ENCODE measurements at places on chromosomes 6 and 20.
A peak's percentile ranks its signal among the peaks of the same experiment; 100 is the strongest.

GRCh38 chr6:31465185-31465536, 32.8 kb upstream of the MICB start:
- no peak for DNase-seq

DNA sequence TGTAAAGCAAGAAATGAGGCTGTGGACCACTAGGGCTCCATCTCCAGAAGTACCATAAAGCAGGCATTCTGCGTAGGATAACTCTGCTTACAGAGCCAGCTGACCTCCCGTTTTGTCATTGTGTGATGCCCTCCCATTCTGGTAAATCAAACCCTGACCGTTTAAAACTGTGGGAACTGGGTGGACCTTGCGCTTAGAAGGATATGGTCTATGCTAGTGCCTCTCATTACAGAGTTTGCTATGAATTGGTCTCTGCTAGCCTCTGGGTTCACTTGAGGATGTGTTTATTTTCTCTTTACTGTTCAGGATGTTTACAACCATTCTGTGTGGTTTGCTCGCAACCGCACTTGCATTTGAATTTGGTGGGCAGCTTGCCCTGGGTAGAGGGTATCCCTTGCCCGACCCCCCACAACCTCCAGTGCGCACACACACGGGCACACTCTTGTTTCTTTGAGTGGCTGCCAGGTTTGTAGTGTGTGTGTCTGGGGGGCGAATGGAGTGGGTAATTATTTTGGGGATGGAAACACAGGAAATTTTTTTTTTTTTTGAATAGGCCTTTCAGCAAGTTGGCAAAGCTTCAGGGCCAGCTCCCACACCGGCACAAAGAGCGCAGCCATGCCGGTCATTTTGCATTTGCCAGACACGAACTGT, 198.3 kb downstream of the JARID2 start:
- DNase-seq, result no peak

GRCh38 chr6:95545226-95545625, 32.1 kb upstream of the MANEA start:
- no peak for DNase-seq

DNA sequence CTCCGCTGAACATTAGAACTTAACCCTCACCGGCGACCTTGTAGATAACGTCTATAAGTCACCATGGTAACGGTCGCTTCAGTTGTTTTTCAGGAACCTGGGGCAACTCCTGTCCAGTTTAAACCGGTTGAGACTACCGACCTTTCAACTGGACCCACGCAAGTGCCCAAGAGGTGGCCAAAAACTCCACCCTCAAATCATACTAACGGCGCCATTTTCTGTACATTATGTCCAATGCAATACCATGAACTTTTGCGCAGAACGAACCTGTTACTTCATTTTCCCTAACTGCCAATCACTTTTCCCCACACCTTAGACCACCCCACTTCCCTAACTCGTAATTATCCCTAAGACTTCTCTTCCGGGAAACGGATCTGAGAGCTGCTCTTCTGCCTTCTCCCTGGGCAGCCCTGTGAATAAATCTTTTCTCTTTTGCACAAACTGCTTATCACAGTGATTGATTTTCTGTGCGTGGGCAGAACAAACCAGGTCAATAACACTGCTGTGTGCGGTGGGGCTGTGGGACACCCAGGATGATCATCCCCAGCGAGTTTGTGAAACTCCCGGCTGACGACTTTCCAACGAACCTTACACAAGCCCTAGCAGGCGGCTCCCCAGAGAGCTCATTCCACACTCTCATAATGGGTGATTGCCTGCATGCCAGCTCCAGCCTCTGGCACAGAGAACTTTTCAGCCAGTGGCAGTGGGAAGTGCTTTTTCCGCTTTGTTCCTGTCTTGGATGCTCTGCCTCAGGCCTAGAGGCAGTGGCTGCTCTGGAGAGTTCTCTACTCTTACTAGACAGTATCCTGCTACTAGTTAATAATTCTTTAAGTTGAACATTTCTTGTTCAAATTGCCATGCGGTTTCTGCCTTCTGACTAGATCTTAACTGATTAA, 28.6 kb downstream of the GPX5 start:
- DNase-seq, result no peak

DNA sequence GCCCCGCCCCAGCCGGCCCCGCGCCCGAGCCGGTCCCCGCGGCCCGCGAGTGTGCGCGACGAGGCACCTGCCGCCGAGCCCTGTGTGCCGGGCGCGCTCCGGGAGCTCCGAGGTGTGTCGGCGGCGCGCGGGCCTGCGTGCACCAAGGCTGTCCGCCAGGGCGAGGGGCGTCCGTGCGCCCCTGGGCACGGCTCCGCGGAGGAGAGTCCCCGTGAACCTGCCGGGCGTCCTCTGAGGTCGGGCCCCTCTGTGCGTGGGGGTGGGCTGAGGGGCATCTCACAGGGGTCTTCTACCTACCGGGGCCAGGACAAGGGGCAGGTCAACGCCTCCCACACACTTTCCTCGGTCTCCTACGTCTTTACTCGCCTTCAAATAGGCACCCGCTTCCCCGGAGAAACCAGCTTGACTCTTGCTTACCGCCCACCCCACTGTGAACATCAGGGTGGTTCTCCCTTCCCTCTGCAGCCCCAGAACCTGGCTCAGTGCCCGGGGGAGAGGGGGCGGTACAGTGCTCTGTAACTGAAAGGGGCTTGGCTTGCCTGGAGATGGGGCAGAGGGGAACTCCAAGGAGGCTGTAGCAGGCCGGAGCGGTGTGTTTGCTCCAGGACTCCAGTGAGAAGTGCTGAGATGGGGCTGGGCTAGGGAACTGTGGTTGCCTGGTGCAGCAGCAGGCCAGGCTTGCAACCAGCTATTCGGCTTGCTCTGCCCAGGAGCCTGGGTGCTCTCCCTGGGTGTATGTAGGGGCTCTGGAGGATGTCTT, at the start of gene SAMD10:
TSS of gene SAMD10 (minus strand) at position 86 of the 760 bp plus-strand sequence. CDS start 175 bp downstream, outside the sequence.
- DNase-seq, result peak; percentile 71

- DNase-seq, result no peak
These were observed 272.2 kb upstream of the MAP3K7 start for GRCh38 chr6:90859056-90859455.

DNA sequence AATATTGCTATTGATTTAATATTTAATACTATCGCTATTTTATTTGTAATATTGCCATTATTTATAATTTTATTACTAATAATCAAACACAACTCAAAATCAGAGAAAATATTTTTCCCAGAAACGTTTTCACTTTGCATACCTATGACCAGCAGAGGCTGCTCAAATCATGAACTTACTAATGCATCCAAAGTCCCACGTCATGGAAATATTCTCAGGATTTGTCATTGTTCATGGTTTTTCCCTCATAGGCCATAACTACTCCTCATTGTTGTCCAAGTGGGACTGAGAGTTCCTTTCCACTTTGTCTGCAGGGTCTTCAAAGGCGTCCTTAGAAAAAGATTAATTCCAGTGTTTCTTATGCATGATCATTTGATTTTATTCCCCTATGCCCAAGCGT, 344.8 kb downstream of the THBS2 start:
- DNase-seq, result no peak

DNA sequence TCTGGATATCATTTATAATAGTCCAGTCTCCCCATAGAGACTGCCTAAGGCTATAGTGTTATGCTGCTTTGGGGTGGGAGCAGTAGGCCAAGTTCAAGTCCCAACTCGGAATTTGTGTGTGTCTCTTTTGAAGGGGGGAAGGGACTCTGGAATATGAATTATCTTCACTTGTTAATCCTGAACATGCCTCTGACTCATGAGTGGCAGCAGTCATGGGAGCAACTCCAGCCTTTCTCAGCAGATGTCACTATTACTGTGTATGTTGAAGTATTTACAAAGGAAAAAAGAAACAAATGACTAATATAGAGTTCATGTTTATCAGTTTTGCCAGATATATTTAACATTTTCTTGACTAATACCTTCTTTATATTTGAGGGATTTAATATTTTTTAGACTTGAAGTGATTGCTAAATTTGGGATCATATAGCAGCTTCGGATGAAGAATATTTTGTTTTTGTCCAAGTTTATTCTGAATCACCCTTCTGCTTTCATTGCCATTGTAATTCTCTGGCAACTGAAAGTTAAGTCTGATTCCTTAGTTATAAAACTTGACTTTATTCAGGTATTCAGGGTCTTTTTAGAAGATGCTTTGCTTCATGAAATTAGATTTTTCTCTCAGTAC, 23.4 kb downstream of the FAM217A start:
- DNase-seq, result no peak

DNA sequence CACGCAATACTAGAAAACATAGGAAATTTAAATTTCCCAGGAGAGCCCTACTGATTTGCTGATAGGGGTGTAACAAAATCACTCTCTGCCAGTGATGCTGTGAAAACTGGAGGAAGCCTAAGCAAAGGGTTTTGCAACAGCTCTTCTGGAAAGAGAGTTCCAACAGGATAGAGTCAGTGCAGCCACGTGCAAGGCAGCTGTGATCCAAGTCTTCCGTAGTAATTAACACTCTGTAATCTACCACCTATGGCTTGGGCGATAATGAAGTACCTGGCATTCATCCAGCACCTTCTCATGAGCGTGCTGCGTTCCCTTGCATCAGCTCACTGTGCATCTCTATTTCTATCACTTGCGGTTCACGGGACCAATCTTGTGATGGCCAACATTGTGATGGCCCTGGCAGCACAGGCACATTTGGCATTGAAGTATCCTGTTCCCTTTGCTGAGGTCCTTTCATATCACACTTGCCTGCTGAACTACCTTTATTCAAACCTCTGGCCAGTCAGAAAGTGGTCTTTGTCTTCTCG, 48.2 kb downstream of the IRF4 start:
- no peak for DNase-seq

DNA sequence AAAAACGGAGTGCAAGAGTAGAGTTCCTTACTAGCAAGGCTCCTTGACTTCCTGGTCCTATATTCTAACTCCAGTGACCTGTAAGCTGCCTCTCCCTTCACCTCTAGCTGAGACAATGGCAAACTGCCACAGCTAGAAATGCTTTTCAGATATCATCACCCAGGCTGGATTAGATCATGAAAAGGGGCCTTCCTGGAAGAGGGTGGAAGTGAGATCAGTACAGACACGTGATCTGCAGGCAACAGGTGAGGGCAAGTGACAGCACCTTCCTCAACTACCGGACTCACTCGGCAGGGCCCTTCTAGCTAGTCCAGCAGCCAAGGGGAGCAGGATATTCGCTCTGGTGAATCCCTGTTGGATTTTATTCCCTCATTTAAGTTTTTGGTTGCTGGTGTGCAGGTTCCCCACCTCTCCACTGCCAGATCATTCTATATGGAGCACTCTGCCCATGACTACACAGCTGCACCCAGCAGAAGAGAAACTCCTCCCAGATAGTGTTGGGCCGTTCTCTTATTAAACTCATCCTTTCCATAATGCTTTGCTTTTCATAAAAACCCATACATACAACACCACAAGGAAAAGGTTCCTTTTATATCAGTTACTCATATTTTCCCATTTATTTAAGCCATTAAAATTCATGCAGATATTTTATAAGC, 26.4 kb upstream of the FAM83C start:
- DNase-seq, result no peak

GRCh38 chr6:3735029-3735605, 16.4 kb downstream of the PXDC1 start:
- DNase-seq, result no peak

DNA sequence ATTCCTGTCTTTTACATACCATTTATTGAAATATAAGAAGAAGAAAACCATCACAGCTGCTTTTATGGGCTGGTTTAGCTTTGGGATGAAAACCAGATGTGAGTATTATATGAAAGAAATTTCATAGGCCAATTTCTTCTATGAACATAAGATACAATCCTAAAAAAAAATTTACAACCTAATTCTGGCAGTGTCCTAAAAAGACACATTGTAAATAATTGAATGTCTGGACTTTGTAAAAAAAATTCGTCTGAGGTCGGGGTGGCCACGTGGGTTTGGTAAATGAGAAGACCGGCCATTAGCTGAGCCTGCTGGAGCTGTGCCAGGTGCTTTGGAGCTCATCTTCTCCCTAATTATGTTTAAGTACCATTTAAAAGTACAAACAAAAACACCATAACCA, 26.8 kb downstream of the DACT2 start:
- no peak for DNase-seq

DNA sequence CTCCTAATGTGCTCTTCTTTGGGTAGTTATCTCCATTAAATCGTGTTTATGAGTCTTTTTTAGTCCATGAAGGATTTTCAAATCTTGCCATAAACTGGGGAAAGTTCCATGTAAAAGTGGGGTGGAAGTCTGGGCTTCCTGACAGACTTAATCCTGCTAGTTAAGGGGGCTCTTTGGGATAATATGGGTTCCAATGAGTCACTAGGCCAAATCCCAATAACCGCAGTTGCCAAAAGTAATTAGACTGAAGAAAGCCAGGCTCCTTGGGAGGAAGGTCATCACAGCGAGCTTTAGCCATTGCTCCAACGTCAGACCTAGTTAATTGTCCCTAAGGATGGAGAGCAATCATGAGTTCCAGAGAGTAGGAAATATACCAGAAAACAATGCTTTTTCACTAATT, 10.8 kb downstream of the RSPO3 start:
- DNase-seq, result no peak

Data from activated CD4-positive, alpha-beta T cell treated with anti-CD3 and anti-CD28 coated beads, Interleukin-2, amount 50 U/mL, for 4 hours (primary cell).